Amygdala (tissue), 56 donors: ENCODE measurements at places on chromosomes 7 and 10.

DNA sequence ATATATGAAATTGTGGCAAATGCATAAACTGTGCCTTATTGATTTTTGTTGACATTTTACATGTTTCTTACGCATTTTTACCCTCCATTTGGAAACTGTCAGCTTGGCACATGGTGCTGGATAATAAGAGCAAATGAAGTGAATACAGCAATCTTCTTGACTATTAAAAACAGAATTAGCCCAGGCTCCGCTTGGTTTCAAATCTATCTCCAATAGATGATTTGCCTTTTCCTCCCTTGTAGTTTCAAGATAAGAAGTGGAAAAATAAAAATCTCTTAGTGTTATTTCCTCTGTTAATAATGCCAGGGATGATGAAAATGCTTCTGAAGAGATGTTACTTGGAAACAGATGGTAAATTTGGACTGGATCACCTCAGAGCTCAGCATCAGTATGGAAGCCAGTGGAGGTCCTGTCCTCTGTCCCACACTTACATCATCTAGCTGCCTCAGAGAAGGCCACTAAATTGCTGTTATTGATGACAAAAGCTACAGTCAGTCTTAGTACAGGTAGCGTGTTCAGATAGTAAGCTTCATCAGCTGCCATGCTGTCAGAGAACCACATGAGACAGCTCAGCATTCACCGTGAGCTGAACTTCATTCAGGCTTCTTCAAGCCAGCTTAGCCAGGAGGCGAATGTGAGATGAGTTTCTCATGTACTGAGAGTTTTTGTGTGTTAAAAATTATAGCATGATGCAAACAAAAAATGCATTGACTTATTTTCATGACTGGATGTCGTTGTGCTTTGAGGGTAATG is 246.8 kb downstream of the CELF2 start:
- DNase-seq = no peak

- DNase-seq = no peak
Observed at GRCh38 chr7:159030490-159031134, 114.1 kb downstream of the VIPR2 start.

DNA sequence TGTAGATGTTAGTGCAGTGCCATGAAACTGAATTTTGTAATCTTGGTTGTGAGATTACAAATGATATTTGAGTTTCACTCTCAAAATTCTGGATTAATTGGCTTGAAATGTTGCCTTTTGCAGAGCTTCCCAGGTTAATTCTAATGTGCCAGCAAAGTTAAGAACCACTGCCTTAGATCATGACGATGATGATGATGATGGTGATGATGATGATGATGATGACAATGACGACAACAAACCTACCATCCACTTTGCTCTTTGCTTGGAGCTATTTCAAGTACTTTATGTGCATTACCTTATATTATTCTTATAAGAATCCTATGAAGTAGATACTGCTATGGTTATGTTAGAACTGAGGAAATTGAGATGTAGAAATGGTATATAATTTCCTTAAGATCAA is 261.6 kb downstream of the CNTNAP2 start:
- no peak for DNase-seq

DNA sequence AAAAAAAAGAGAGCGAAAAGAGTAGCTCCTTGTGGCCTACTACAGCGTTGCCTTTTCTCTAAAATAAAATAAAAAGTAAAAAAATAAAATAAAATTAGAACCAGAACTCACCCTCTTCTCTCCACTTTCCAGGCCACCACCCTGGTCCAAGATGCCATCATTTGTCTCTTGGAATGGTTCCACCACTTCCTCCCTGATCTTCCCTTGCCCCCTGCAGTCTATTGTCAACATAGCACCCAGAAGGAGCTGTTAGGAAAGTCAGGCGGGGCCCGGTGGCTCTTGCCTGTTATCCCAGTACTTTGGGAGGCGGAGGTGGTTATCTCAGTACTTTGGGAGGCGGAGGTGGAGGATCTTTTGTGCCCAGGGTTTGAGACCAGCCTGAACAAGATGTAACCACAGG is 7.6 kb upstream of the GRID2IP start:
- no peak for DNase-seq

GRCh38 chr7:31099451-31100444 is 47.6 kb downstream of the ADCYAP1R1 start:
- DNase-seq = no peak

- no peak for DNase-seq
Observed at GRCh38 chr7:8120390-8121058, 141.4 kb downstream of the ICA1 start.

- no peak for DNase-seq
Observed at GRCh38 chr10:71394926-71395562, 1.7 kb upstream of the CDH23 start.

DNA sequence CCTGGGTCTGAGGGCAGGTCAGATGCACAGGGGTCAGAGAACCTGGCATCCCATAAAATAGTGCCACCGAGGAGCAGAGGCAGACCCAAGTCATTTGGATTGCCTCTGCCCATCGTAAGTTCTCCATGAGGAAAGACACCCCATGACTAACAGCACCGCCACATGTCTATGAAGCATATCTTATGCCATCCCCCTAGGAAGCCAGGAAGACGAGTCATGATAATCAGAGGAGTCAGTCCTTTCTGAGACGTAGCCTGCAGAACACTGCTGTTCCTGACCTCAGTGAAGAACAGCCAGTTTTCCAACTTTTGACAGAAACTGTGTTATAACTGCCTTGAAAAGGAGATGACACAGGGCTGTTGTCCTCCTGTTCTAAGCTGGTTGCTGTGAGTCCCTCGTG is 51.2 kb downstream of the INSYN2A start:
- no peak for DNase-seq

DNA sequence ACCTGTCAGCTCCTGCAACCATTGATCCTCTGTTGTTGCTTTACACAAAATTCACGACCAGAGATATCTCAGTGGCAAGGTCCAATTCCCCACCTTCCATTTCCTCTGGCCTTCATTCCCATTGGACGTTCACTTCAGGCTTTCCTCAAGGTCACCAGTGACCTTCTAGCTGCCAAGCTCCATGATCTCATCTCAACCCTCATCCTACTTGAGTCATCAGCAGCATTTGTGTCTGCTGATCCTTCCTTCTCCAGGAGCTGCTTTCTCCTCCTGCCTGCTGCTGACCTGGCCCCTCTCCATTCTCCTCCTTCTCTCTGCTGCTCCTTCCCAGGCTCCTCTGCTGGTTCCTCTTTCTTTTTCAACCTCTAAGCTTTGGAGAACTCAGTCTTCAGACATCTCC is 66.2 kb upstream of the C10orf90 start:
- no peak for DNase-seq

- peak; percentile 37 for DNase-seq
Observed at GRCh38 chr7:66699998-66700397, 40.5 kb upstream of the RABGEF1 start.

DNA sequence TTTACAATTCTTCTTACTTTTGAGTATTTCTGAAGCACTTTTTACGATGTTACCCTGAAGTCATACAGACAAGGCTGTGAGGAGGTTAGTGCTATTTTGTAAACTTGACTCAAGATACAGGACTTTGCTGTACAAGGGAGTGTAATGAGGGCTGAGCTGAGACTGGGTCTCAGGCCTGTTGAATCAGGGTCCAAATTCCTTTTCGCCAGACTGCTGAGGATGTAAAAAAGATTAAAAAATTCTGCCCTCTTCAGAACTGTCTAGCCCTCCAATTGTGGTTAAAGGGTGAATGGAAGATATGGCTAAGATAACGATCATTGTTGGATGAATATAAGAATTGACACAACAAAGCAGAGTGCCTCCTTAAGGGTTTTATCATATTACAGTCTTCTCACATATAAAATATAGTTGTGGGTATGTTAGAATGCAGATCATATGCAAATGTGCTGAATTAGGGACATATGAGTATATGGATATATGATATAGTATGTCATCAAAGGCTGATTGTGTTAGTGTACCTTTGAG is 165.4 kb downstream of the SUGCT start:
- no peak for DNase-seq

- DNase-seq = no peak
Observed at GRCh38 chr10:131445623-131446022, 134.1 kb upstream of the TCERG1L start.

- no peak for DNase-seq
Observed at GRCh38 chr7:18590744-18591340, 95.3 kb downstream of the HDAC9 start.

DNA sequence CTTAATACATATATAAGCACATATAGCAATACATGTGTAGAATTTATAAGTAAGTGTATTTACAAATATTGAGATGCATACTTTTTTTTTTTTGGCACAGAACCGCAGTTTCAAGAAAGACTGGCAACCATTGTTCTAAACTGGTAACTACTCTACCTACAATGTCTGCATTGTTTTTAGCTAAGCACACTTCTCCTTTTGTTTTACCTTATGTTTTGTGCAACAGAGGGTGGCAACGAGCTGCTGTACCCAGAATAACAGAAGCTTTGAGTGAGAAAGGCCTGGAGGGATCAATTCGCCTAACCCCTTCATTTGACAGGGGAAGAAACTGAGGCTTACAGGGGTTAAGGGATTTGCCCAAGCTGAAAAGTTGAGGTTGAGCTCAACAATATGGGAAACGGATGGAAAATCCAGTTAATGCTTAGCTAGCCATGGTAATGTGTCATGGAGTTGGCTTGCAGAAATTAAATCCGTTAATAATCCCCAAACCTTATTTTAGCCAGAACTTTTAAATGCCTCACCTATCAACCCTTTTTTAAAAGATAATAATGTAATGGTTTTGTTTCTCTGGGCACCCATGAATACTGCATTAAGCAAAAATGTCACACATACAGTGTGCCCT is 25.5 kb downstream of the FZD1 start:
- no peak for DNase-seq

DNA sequence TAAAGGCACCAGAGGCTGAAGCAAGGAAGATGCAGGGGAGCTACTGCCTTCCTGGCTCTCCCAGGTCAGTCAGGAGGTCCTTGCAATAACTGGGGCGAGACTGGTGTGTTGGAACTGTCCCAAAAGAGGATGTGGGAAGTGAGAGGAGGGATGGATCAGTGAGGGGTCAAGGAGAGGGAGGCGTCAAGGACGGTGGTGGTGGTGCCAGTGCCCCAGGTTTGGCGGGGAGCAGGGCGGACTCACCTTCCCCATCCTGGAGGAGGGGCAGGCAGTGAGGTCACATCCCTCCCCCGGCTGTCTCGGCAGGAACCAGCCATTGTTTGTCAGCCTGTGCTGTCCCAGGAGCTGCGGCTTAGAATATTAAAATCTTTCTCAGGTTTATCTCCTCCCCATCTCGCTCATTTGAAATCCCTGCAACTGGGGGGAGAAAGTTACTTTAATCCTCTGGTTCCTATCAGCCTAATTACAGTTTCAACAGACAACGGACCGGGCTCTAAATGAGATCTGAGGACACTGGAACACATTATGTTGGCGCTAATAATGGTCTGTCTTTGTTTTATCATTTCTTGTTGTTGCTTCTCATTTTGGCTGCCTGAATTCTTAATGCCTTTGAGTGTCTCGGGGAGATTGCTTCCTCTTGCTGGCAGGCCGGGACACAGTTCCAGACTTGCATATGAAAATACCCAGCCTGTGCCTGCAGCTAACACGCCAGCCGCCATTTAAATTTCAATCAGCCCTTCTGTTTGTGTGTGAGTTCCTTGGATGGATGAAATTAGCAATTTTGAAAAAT is 387.5 kb downstream of the RPS24 start:
- DNase-seq = no peak

GRCh38 chr7:120184866-120185265 is 88.1 kb upstream of the KCND2 start:
- no peak for DNase-seq

DNA sequence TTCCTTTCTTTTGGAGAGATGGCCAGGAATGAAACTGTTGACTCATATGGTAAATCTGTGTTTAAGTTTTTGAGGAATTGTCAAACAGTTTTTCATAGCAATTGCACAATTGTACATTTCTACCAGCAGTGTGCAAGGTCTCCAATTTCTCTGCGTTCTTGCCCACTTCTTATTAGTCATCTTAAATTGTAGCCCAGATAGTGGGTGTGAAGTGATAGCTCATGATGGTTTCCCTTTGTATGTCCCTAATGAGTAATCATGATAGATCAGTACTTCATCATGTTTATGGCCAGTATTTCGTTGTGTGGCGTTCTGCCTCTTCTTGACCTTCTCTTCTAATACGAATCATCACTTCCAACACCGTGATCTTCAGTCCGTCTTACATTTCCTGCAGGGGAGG is 136.3 kb downstream of the DOCK1 start:
- DNase-seq = no peak

DNA sequence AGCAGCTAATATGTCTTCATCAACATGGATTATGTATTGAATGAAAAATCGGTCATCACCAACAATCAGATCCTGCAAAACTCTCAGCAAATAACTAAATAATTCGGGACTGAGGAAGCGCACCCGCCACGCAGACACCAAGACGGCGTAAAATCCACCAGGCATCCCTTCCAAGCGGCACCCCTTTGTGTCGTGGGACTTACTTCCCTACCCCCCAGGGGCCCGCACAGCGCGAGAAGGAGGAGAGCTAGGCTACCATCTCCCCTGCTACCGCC is 721 bp downstream of the ARL3 start:
- no peak for DNase-seq

- DNase-seq = no peak
Observed at GRCh38 chr10:26451903-26452302, 13.8 kb downstream of the APBB1IP start.

DNA sequence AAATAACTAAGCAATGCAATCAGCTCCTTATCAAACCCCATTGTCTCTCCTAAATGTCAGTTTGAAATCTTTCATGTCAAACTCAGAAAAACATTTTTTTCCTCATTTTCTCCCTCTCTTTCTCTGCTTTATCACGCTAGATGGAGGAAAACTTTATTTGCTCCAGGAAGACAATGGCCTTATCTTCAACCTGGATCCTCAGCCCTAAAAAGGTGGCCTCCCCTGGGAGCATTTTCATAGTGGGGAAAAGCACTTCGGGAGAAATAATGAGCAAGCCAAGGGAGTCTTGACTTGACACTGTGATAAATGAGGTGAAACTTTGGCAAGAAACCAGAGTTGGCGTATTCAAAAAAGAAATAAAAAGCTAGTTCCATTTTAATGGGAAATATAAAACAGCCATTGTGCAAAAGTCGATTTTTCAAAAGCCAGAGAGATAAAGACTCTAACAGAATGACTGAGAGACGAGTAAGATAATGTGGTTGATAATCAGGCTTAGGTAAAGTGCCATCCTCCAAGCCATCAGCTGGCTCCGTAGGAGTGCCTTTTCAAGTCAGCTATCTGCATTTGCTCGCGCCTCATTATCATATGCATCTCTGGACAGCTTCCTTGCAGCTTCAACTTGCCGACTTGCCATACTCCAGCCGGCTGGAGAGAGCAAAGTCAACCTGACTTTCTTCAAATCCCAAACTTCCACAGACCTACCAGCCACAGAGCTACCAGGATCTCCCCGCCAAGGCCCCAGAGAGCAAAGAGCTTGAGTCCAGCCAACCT is 19.9 kb downstream of the HABP2 start:
- no peak for DNase-seq

DNA sequence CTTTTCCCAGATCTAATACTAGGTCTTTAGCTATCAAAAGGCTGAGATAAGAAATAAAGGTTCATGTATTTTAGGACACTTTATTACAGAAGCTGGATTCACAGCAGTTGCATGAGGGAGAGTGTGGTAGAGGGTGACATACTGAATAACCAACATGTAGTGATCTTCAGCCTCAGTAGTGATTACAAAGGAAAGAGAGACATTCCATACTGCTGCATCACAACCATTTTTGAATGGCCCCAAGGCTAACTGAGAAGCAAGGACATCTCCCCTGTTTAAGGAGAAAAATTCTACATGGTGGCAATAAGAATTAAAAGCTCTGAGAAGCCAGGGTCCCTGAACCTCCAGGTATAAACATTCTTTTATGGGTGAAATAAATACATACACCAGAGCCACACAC is 35.3 kb downstream of the COG5 start:
- no peak for DNase-seq
